ENCODE measurements at places on chromosomes 11 and 22.

DNA sequence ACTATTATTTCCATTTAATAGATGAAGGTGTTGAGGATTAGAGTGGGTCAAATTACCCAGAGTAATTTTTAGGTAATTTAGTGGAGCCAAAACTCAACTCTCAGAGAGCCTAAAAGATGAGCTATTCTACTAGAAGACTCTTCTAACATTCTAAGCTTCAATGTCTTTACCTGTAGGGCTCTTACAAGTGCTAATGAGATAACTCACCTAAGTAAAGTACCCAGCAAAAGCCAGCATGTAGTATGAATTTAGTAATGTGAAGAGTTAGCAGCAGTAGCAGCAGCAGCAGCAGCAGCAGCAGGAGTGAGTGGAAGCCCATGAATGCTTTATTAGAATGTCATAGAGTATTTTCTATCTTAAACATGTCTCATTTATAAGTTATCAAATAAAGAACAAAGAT lies 1239.2 kb downstream of the FAM181B start:
- DNase-seq, result no peak

DNA sequence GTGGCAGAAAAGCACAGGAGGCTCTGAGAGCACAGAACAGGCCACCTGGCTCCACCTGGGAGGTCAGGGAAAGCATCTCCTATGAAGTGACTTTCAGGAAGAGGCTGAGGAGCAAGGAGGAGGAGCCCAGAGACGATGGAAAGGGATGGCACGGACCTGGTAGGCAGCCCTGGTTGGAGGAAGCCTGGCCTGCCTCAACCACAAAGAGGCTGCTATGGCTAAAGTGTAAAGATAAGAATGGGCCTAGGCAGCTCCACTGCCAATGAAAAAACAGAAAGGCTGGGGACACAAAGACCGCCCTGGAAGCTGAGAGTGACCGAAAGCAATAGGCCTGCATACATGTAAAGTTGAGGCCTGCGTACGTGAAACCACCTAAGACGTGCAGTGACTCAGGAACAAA lies 31.2 kb upstream of the ETS1 start:
- no peak for DNase-seq

- DNase-seq, result no peak
These were observed 40.8 kb downstream of the RIBC2 start for GRCh38 chr22:45454275-45454674.

DNA sequence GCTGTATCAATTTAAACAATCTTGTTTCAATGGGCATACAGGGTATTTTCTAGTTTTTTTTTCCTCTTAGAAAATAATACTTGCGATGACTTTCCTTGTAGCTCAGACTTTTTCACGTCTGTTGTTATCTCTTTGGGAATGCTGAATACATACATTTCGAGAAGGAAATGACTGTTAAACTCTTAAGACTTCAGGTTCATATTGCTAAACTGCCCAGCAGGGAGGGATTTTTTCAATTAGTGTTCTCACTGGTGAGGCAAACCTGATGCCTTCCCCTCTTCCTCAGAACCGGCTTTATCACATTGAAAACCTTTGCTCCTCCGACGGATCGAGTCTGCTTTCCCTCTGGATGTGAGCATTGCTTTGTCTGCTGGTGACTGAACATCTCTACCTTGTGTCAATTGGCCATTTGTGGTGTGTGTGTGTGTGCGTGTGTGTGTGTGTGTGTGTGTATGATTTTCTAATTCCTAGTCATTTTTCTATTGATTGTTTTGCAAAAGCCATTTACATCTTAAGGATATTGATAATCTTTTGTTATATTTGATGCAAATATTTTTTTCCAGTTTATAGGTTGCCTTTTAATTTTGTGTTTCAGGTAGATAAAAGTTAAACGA lies 6.6 kb downstream of the NEAT1 start:
- peak; percentile 54 for DNase-seq

DNA sequence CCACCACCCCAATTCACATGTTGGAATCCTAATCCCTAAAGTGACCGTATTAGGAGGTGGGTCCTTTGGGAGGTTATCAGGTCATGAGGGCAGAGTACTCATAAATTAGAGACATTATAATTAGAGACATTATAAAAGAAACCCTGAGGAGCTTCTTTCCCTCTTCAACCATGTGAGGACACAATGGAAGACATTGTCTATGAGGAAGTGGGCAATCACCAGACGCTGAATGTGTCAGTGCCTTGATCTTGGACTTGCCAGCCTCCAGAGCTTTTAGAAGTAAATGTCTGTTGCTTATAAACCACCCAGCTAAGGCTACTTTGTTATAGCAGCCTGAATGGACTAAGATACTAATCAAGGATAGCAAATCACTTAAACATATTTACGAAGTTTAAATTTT lies 14.8 kb downstream of the GAB2 start:
- no peak for DNase-seq

Data from activated CD4-positive, alpha-beta T cell treated with anti-CD3 and anti-CD28 coated beads, Interleukin-10, Interleukin-2, amounts not matched to agents 100 ng/mL and 50 ng/mL, durations not matched to agents 16 hours and 8 hours (primary cell).